ENCODE measurements at places on chromosomes 4 and X.
A peak's percentile ranks its signal among the peaks of the same experiment; 100 is the strongest.

GRCh38 chr4:92237559-92237958 lies 66.2 kb upstream of the GRID2 start:
- DNase-seq = no peak

GRCh38 chrX:129678614-129679195 lies 23.9 kb upstream of the APLN start:
- peak; percentile 46 for DNase-seq

GRCh38 chrX:50114113-50114512 lies 86.7 kb downstream of the AKAP4 start:
- no peak for DNase-seq

DNA sequence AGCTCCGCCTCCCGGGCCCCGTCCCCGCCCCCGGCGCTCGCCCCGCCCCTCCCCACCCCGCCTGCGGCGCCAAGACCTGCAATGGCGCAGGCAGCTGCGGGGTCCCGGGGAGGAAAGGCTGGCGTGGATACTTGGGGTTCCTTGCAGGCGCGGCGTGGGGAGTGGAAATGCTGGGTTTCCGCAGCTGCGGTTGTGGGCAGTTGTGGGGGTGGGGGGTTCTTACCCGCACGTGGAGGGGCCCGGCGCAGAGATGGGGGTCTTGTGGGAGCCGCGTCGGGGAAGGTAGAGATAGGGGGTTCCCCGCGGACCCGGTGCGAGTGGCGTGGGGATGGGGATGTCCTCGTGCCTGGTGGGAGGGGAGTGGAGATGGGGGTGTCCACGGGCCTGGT lies 680 bp upstream of the ASMTL start:
- no peak for DNase-seq

DNA sequence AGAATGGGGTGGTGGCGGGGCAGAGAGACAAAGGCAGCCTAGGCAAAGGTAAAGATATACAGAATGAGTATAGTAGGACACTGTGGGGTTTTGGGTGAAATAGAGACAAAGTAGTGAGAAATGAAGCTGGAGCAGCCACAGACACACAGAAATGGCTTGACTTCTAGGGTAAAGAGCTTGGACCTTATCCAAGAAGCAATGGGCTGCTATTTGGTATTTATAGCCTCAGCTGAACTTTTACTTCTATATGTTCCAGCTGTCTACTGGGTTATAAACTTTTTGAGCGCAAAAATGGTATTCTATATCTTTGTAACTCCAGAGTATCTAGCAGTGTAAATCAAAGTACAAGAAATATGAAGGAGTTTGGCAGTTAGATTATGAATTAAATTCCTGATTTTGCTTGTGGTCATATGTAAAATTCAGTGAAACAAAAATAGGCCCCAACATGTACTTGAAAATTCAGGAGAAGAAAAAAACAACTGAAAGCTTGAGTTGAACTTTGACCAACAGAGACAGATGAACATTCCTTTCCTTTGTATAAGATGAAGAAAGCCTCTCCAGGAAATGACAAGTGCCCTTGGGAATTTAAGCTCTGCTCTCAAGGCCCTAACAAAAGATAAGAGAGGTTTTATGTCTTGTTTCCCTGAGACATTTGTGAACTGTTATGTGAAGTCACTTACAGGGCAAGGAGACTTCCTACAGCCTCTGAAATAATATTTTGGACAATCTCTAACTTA lies 354.1 kb downstream of the CHIC1 start:
- no peak for DNase-seq

- DNase-seq = no peak
Measured at GRCh38 chr4:54662901-54663585, 5.3 kb downstream of the KIT start.

GRCh38 chrX:111102636-111103035 lies 6.6 kb downstream of the PAK3 start:
- no peak for DNase-seq

GRCh38 chr4:136106753-136107152 lies 1425.5 kb downstream of the PCDH18 start:
- DNase-seq = no peak

GRCh38 chr4:99687120-99687519 lies 29.5 kb upstream of the C4orf54 start:
- DNase-seq = no peak

All from stimulated activated CD8-positive, alpha-beta memory T cell treated with anti-CD3 and anti-CD28 coated beads, Interleukin-4, amount 100 ng/mL, for 48 hours (primary cell).